Mammary epithelial cell (primary cell): ENCODE measurements at places on chromosomes 7 and 10. TPM values are rescaled to one million over a fixed set of nuclear protein-coding genes. Genes with fewer than 3 reads are reported as not detected.

Gene RBP3
- not detected for total RNA-seq

DNA sequence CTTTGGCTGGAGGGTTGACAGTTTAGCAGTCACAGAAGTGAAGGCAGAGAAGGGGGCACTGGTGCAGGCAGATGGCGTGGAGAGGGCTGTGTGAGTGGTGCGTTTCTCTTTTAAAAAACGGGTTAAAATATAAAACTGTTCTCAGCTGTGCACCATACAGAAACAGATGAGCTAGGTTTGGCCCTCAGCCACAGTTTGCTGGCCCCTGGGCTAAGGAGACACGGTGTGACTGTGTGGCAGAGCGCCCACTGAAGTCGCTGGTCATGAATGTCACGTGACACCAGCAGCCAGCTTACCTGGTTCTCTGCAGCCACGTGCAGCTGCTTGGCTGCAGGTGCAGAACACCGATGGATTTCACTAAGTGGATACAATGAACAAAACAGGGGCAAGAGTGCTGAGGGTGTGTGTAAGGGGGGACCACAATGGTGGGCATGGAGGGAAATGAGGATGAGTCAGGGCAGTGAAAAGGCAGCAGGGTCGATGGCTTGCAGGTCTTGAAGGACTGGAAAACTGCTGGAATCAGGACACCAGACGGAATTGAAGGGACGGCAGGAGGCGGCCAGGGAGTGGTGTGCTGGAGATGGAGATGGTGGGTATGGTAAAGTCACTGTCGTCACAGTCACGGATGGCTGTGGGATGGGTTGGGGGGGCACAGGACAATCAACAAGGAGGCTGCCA, 7.4 kb downstream of the ZNF746 start:
- DNase-seq: no peak

GRCh38 chr7:50282813-50283605, 21.5 kb upstream of the IKZF1 start:
- no peak for DNase-seq

GRCh38 chr7:6571160-6571779, 6.0 kb upstream of the ZDHHC4 start:
- no peak for DNase-seq

- no peak for DNase-seq
These were observed 452.6 kb downstream of the SUGCT start for GRCh38 chr7:40587419-40587818.
